ENCODE measurements at places on chromosomes 11 and 22. TPM values are rescaled to one million over a fixed set of nuclear protein-coding genes. Genes with fewer than 3 reads are reported as not detected.

DNA sequence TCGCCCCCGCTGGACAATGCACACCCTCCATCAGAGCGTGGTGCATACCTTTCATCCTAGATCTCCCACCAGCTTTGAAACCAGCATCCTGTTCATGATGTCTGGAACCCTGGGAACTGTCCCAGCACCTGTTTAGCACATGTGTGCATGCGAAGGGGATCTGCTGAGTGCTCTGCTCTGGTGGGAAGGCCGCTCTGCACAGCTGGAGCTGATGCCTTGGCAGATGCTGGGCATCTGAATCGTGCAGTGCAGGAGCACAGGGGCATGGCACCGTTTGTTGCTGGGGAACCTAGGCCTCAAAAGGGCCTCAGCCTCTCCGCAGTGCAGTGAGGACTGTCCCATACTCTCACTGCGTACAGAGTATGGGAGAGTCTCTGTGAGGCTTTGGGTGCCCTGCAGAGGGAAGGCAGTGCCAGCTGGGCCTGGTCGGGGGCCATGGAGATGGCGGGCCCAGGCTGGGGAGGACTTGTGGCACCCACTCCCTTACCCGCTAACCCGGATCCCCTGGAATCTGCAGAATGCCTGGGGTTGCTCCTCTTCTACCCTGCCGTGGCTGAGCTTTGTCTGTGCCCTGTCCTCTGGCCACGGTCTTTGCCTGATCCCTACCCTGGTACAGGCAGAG is 72.9 kb upstream of the ATXN10 start:
- H3K27ac ChIP-seq, result no peak overlapping the region
- no peaks in the 10 kb centered on the region for H3K36me3 ChIP-seq
- DNase-seq, result no peak

- H3K27ac ChIP-seq, result no peak overlapping the region
- H3K4me1 ChIP-seq, result peaks cover 26% of the 10 kb centered on the region
- H3K27me3 ChIP-seq, result no peaks in the 10 kb centered on the region
These were observed 22.7 kb upstream of the SCN2B start for GRCh38 chr11:118199135-118199534.

DNA sequence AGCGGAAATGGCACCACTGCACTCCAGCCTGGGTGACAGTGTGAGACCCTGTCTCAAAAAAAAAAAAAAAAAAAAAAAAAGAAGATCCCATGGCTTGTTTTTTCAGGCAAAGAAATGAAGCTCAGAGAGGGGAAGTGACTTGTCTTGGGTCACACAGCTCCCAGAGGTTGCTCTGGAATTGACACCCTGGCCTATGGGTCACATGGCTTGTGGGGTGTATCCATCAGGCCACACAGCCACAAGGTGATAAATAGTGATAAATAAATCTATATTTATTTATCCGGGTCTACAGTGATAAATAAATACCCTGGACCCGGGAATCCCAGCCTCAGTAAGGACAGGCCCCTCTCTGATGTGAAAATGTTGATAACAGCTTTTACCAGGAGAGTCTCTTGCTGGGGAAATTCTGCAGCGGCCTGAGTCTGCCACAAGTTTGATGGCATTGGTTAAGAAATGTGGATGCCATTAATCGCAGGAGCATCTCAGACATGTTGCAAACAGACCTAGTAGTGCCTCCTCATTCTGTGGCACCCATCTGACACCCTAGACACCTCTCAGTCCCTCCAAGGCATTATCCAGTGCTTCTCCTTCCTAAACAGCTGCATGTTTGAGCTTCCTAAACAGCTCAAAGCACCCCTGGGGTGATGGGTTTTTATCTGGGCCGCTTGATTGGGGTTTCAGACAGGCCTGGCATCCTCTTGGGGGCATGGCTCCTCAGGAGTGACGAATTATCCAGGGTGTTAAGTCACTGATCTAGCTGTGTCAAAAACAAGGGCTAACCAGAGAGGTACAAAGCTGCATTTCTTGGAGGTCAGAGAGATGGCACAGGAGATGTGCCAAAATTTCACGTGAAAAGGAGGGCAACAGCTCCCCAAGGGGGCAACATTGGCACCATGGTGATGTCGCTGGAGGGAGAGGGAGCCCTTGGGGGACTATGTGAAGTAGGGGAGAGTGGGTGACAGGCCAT is 1.9 kb upstream of the EMID1 start:
- no peak overlapping the region for H3K4me3 ChIP-seq
- DNase-seq, result no peak
- H3K27ac ChIP-seq, result peak overlapping the region; percentile 82
- no peaks in the 10 kb centered on the region for H3K36me3 ChIP-seq
- H3K27me3 ChIP-seq, result no peaks in the 10 kb centered on the region

- peaks cover 15% of the 10 kb centered on the region for H3K27me3 ChIP-seq
- H3K4me3 ChIP-seq, result no peak overlapping the region
- no peak overlapping the region for H3K27ac ChIP-seq
- no peak for DNase-seq
These were observed 8.5 kb upstream of the GRAMD1B start for GRCh38 chr11:123421589-123421988.

- no peak for DNase-seq
- H3K27me3 ChIP-seq, result no peaks in the 10 kb centered on the region
- H3K4me1 ChIP-seq, result peaks cover 93% of the 10 kb centered on the region
- peak overlapping the region; percentile 85 for H3K27ac ChIP-seq
- peaks cover 31% of the 10 kb centered on the region for H3K36me3 ChIP-seq
- no peak overlapping the region for H3K4me3 ChIP-seq
These were observed 99.4 kb downstream of the ZBTB16 start for GRCh38 chr11:114158886-114159285.

- no peak overlapping the region for H3K27ac ChIP-seq
- H3K36me3 ChIP-seq, result no peaks in the 10 kb centered on the region
- no peaks in the 10 kb centered on the region for H3K27me3 ChIP-seq
These were observed 59.3 kb upstream of the TTC12 start for GRCh38 chr11:113255096-113255495.

- peaks cover 42% of the 10 kb centered on the region for H3K36me3 ChIP-seq
- H3K27ac ChIP-seq, result no peak overlapping the region
- no peaks in the 10 kb centered on the region for H3K27me3 ChIP-seq
These were observed 39.7 kb downstream of the USP35 start for GRCh38 chr11:78228467-78228866.

GRCh38 chr11:123273616-123274015 is 78.6 kb upstream of the CLMP start:
- no peaks in the 10 kb centered on the region for H3K4me1 ChIP-seq
- no peak overlapping the region for H3K27ac ChIP-seq

GRCh38 chr11:65159012-65159411 is 11.0 kb upstream of the SPDYC start:
- no peaks in the 10 kb centered on the region for H3K4me1 ChIP-seq
- no peak for DNase-seq
- no peaks in the 10 kb centered on the region for H3K36me3 ChIP-seq
- H3K4me3 ChIP-seq, result no peak overlapping the region

- H3K4me1 ChIP-seq, result no peaks in the 10 kb centered on the region
- peaks cover 11% of the 10 kb centered on the region for H3K27me3 ChIP-seq
- no peak overlapping the region for H3K27ac ChIP-seq
- H3K36me3 ChIP-seq, result no peaks in the 10 kb centered on the region
These were observed 23.9 kb upstream of the PANX2 start for GRCh38 chr22:50146439-50147238.

DNA sequence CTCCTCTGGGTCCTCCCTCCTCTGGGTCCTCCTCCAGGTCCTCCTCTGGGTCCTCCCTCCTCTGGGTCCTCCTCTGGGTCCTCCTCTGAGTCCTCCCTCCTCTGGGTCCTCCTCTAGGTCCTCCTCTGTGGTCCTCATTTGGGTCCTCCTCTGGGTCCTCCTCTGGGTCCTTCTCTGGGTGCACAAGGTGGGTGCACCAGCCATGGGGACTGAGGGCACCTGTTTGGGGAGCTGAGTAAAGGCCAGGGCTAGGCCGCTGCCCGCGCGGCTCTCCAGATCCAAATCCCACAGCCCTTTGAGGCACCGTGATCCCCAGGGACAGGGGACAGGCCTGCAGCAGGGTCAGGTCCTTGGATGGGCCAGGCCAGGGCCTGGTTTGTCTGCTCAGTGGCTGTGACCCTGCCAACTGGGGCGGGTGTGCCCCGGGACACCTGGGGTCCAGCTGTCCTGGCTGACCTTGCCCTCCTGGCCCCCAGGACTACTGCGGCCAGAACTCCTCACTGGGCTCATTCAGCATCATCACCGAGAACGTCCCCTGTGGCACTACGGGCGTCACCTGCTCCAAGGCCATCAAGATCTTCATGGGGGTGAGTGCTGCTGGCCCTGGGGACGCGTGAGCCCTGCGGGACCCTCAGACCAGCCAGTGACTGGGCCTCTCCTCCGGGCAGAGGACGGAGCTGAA is 12.7 kb downstream of the MUC2 start:
- no peak overlapping the region for H3K4me3 ChIP-seq
- H3K27ac ChIP-seq, result no peak overlapping the region
- H3K36me3 ChIP-seq, result no peaks in the 10 kb centered on the region
- no peaks in the 10 kb centered on the region for H3K4me1 ChIP-seq

DNA sequence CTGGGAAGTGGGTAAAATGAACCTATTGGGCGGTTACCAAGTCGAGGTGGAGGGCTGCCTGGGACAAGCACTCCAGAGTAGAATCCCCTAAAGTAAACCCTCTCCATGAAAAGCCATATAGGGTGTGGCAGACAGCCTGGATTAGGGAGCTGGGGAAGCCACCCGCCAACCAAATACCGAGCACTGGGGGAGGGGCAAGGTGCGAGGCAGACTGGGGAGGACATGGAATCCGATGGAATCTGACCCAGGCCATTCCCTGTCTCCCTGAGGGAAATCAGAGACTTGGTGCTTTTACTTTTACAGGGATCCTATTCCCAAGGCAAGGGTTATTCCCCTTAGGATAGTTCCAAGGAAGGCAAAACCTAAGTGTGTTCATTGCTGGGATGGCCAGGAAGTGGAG is 130.9 kb upstream of the HSD17B12 start:
- no peak overlapping the region for H3K27ac ChIP-seq
- no peak overlapping the region for H3K4me3 ChIP-seq
- peaks cover 3% of the 10 kb centered on the region for H3K4me1 ChIP-seq
- H3K27me3 ChIP-seq, result peaks cover 25% of the 10 kb centered on the region

- peak; percentile 72 for DNase-seq
- peak overlapping the region; percentile 98 for H3K4me3 ChIP-seq
- H3K27ac ChIP-seq, result peak overlapping the region; percentile 88
These were observed 657 bp downstream of the IGHMBP2 start for GRCh38 chr11:68904248-68904847.

GRCh38 chr22:23509571-23510302 is 70.4 kb downstream of the IGLL1 start:
- no peaks in the 10 kb centered on the region for H3K36me3 ChIP-seq
- no peaks in the 10 kb centered on the region for H3K27me3 ChIP-seq
- H3K4me3 ChIP-seq, result no peak overlapping the region
- DNase-seq, result no peak
- no peaks in the 10 kb centered on the region for H3K4me1 ChIP-seq
- H3K27ac ChIP-seq, result no peak overlapping the region

GRCh38 chr22:42958937-42959336 is 56.0 kb downstream of the PACSIN2 start:
- no peaks in the 10 kb centered on the region for H3K27me3 ChIP-seq
- peak overlapping the region; percentile 76 for H3K27ac ChIP-seq
- DNase-seq, result no peak
- peaks cover 57% of the 10 kb centered on the region for H3K4me1 ChIP-seq

CTSW gene
- total RNA-seq, result 17.2 TPM

KRTAP5-2 gene
- total RNA-seq, result not detected

PICK1 gene
- total RNA-seq, result 31.8 TPM

HEPHL1 gene
- total RNA-seq, result not detected

IFITM1 gene
- total RNA-seq, result 128 TPM

E2F8 gene
- total RNA-seq, result 0.38 TPM

SLC25A18 gene
- 1.2 TPM for total RNA-seq

All from upper lobe of right lung (tissue), 1 donor.